Chondrocyte (in vitro differentiated cells): ENCODE measurements at places on chromosomes 2 and 18. TPM values are rescaled to one million over a fixed set of nuclear protein-coding genes. Genes with fewer than 3 reads are reported as not detected.
A peak's percentile ranks its signal among the peaks of the same experiment; 100 is the strongest.

GRCh38 chr2:28490558-28490957, 5.3 kb upstream of the PLB1 start:
- H3K4me3 ChIP-seq = no peak overlapping the region
- H3K36me3 ChIP-seq = no peaks in the 10 kb centered on the region
- peaks cover 10% of the 10 kb centered on the region for H3K27me3 ChIP-seq
- no peak overlapping the region for H3K27ac ChIP-seq
- no peak for DNase-seq

Gene UGT1A3
- not detected in 3 replicates for total RNA-seq

Gene PJVK
- 3.7 to 6.6 TPM (median 4.2 TPM) in 3 replicates for total RNA-seq

Gene PIEZO2
- 115 to 147 TPM (median 142 TPM) in 3 replicates for total RNA-seq

DNA sequence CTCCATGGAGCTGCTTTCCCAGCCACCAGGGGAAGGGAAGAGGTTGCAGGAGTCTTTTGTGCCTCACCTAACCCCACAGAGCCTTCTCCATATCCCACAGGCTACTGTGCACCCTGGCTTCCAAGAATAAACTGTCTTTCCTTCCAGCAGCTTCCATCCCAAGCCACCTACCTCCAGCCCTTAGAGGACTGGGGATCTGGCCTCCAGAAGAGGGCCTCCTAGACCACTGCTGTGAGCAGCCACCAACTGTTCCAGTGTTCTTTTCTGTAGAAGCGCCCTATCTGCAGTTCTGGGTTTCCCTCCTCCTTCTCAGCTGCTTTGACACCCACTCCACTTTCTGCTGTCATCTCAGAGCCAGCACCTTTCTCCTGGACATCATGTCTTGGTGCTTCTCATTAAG, 30.7 kb upstream of the REG3G start:
- peaks cover 7% of the 10 kb centered on the region for H3K4me1 ChIP-seq
- no peak overlapping the region for H3K4me3 ChIP-seq
- peaks cover 48% of the 10 kb centered on the region for H3K27me3 ChIP-seq
- H3K27ac ChIP-seq = no peak overlapping the region
- peaks cover 1% of the 10 kb centered on the region for H3K36me3 ChIP-seq
- DNase-seq = no peak

- H3K4me3 ChIP-seq = no peak overlapping the region
- H3K36me3 ChIP-seq = no peaks in the 10 kb centered on the region
- H3K27ac ChIP-seq = no peak overlapping the region
- no peak for DNase-seq
- H3K4me1 ChIP-seq = peaks cover 14% of the 10 kb centered on the region
- no peaks in the 10 kb centered on the region for H3K27me3 ChIP-seq
Observed at GRCh38 chr2:145777914-145778313, 1258.0 kb upstream of the ZEB2 start.

DNA sequence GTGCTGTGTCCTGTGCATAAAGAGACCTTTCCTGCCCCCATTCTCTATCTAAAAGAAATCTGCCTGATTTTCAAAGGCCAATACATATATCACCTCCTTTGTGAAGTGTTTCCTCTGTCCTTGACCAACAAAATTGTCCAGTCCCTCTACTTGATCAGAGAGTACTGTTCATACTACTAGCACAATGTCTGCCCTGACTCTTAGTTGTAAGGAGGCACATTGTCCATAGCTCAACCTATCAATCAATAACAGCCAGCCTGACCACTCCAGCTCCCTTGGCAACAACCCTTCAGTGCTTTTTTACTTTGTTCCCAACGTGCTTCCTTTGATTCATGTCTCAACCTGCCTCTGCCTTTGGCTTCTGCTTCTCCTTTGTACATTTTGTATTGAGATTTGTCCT, 398.9 kb downstream of the TRIB2 start:
- H3K4me3 ChIP-seq = no peak overlapping the region
- H3K27ac ChIP-seq = no peak overlapping the region
- H3K36me3 ChIP-seq = peaks cover 1% of the 10 kb centered on the region

- no peak for DNase-seq
- peaks cover 59% of the 10 kb centered on the region for H3K4me1 ChIP-seq
- no peak overlapping the region for H3K4me3 ChIP-seq
- H3K27me3 ChIP-seq = no peaks in the 10 kb centered on the region
Observed at GRCh38 chr2:28678175-28678855, 73.3 kb upstream of the PPP1CB start.

DNA sequence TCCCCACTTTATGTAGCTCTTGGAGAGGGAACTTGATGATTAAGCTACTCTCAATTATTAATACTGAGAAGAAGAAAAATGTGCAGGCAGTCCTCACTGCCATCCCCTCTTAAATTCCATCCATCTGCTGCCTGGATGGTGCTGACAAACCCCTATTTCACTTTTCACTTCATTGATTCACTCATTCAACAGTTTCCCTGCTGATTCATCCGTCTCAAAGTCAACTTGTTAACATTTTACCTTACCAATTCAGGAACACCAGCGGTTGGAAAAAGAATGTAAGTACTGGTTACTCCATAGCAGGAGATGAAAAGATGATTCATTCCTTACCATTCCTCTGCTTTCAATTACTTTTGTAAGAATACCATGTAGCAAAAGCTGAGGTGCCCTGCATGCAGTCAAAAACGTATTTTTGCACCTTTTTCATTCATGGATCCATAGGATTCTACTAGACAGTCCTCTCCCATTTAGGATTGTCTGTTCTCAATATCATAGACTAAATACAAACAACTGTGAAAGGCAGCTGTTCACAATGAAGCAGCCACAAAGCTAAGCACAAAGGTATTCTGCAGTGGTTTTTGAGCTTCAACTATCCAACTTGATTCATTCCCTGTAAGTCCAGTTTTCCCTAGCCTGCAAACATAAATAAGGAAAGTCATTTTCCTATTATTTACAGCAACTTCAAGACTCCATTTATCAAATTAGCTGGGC, 262.0 kb downstream of the MREG start:
- no peaks in the 10 kb centered on the region for H3K27me3 ChIP-seq
- no peak for DNase-seq
- H3K4me1 ChIP-seq = peaks cover 62% of the 10 kb centered on the region
- H3K36me3 ChIP-seq = peaks cover 2% of the 10 kb centered on the region
- H3K27ac ChIP-seq = peak overlapping the region; percentile 73
- H3K4me3 ChIP-seq = no peak overlapping the region

Gene NHEJ1
- total RNA-seq = 7.3 to 13.3 TPM (median 12.7 TPM) in 3 replicates

Gene RGPD8
- 5.0 to 10.2 TPM (median 6.8 TPM) in 3 replicates for total RNA-seq

Gene TGFA
- 0.21 to 0.25 TPM in 2 of 3 replicates, not detected in the other for total RNA-seq
